ENCODE measurements at places on chromosomes 5 and 9. TPM values are rescaled to one million over a fixed set of nuclear protein-coding genes. Genes with fewer than 3 reads are reported as not detected.

DNA sequence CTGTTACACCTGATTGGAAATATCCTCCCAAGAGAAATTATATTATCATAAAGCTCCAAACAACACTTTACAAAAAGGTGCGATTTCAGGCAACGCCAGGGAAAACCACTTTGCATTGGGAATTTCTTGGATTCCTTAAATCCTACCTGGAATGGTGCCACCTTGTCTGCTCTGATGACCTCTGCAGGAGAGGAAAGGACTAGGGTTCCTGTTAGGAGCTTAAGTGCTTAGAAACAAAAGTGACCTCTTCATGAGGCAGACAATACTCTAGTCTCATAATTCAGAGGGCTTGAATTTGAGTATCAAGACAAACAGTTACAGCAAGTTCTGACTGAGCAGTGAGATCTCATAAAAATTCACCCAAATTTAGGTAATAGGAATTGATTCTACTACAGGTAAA, 33.9 kb upstream of the GLIS3 start:
- DNase-seq: no peak

Gene EXOSC3
- total RNA-seq: 38.2 TPM

GRCh38 chr5:67880876-67881275, 334.7 kb upstream of the PIK3R1 start:
- DNase-seq: no peak

DNA sequence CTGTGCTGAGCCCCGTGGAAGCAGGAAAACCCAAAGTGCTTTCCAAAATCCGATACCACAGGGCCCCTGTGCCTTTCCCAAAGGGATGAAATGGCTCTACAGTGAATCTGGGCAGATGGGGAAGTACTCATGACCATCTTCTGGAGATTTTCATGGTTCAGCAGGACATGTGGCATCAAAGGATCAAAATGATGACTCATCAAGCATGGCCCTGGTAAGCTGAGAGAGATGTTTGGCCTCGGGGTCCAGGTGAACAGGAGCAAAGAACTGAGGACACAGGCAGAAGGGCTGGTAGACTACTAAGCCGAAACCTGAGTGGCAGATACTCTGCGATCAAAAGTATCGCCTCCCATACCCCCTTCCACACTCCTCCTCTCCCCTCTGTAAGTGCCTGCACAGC, 160.0 kb upstream of the EFNA5 start:
- no peak for DNase-seq

DNA sequence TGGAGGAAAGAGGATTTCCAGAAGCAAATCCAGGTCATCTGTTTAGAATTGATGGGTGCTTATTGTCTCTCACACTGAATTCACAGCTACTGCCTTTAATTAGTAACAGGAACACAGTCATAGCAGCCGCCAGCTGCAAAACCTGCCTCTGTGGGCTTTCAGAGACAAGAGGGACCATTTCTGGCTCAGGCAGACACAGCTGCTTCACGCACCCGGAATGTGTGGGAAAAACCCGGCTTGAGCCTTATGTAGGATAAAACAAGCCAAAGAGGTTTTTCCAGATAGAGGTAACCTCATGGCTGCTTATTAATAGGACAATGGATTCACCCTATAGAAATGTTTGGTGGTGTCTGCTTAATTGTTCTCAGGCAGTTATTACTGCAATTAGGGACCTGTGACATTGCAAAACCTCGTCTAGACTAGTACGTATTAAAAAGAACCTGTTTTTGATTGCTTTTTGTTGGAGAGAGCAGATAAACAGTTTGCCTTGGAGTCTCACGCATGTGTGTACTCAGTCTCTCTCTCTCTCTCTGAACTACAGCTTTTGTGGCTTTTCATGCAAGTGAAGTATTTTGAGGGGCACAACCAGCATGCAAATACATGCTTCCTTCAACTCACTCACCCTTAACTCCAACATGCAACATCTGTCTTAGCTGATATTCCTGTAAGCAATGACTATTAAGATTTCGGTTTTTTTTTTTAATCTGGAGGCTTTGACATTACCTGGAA, 302.7 kb downstream of the PLK2 start:
- no peak for DNase-seq

GRCh38 chr9:99249619-99250018, 27.5 kb downstream of the SEC61B start:
- DNase-seq: no peak

Gene INIP
- total RNA-seq: 14.6 TPM

Gene SOX30
- not detected for total RNA-seq

Gene CD14
- total RNA-seq: not detected

DNA sequence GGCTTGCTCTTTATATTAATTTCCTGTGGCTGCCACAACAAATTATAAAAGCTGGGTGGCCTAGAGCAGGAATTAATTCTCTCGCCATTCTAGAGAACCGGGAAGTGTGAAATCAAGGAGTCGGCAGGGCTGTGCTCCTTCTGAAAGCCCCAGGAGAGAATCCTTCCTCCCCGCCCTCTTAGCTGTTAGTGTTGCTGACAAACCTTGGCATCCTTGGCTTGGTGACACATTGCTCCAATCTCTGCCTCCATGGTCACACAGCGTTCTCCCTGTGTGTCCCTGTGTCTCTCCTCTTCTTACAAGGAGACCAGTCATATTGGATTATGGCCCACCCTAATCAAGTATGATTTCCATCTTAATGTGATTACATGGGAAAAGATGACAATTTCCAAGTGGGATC, 55.9 kb upstream of the NEURL1B start:
- DNase-seq: no peak

GRCh38 chr9:70564468-70565335, 150.2 kb upstream of the KLF9 start:
- no peak for DNase-seq

- DNase-seq: no peak
Measured at GRCh38 chr5:176167800-176168199, 70.4 kb upstream of the SIMC1 start.

- DNase-seq: no peak
Measured at GRCh38 chr9:20728493-20729220, 44.6 kb downstream of the FOCAD start.

DNA sequence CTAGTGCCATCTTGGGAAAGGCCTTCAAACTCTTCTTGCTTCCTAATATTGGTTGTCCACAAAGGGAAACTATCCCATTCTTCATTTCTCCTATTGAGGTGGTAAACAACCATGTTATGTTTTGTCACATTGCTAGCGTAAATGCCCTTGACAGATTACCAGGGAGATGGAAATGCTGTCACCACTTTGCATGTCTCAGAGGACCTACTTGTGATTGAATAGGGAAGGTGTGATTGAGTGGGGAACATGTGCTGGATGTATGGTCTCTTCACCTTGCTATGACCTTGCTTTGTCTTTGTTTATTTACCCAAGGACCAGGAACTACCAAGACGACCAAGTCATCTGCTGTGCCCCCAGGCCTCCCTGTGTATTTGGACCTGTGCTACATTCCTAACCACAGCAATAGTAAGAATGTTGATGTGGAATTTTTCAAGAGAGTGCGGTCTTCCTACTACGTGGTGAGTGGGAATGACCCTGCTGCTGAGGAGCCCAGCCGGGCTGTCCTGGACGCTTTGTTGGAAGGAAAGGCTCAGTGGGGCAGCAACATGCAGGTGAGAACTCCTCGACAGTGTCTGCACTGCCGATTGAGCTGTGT, 96.1 kb downstream of the MAP1B start:
- DNase-seq: no peak

- DNase-seq: no peak
Measured at GRCh38 chr5:9340085-9340484, 205.8 kb downstream of the SEMA5A start.

Gene ANKH
- total RNA-seq: 177 TPM

DNA sequence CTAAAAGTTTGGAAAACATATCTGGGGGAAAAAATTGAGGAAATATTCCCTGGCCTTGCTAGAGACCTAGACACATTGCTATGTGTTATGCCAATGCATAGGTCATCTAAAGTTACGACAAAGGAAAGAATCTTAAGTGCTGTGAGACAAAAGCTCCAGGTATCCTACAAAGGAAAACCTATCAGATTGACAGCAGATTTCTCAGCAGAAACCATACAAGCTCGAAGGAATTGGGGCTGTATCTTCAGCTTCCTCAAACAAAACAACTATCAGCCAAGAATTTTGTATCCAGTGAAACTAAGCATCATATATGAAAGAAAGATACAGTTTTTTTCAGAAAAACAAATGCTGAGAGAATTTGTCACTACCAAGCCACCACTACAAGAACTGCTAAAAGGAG, 234.4 kb downstream of the CDH18 start:
- DNase-seq: no peak

Gene FGD3
- 188 TPM for total RNA-seq

GRCh38 chr5:92653730-92654461, 927.1 kb downstream of the NR2F1-AS1 start:
- DNase-seq: no peak

GRCh38 chr9:130893341-130894101, 3.1 kb downstream of the QRFP start:
- no peak for DNase-seq

GRCh38 chr5:57929271-57929670, 446.7 kb upstream of the ACTBL2 start:
- DNase-seq: no peak

Data from CD4-positive, CD25-positive, alpha-beta regulatory T cell (primary cell).